ENCODE measurements at places on chromosomes 5 and 9.

DNA sequence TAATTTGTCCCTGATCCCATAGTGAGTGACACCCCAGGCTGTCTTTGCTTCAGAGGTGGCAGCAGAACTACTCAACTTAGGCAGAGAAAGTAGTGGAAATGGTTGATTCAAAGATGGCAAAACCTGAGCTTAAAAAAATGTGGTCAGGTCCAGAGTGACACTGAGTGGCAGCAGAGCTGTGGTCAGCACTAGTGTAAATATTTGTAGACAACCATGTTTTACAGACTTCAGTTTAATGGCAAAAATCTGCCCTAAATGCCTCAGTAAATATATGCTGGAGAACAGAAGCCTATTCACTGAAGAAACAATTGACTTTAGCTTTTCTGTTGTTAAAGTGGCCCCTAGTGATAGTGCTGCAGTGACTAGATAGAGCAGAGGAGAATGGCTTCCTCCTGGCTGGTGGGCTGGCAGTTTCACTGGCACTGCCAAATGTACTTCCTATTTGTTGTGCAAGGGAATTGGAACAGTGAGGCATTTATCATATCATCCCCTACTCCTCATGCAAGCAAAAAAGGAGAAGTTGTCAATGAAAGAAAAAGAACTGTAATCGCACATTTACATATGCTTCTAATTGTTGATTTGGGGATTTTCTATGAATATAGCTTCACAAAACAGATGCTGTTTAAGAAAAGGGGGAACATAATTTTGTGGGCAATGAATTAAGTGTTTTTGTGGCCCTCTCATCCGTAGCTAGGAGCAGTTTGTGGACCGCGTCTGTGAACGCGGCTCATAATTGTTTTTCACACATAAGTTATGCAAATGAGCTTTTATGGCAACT lies 12.0 kb downstream of the PBX3 start:
- DNase-seq: no peak

DNA sequence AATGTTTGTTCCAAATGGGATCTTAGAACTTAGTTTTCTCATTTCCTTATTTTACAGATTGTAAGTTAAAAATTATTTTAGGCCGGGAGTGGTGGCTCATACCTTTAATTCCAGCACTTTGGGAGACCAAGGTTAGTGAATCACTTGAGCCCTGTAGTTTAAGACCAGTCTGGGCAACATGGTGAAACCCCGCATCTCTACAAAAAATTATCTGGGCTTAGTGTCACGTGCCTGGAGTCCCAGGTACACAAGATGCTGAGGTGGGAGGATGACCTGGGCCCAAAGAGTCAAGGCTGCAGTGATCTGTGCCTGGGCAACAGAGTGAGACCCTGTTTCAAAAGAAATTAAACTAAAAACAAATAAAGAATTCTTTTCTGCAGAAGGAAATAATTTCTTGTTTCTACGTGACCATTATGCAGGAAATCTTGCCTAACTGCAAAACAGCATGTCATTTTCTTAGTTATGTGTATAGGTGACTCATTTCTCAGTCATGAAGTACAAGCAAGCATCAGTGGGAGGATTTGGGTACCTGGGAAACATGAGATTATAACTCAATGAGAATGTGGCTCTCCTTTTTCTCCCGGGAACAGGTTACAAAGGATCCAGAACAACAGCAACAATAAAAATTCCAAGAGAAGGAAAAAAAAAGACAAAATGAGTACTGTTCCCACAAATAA lies 375.1 kb upstream of the ST8SIA4 start:
- DNase-seq: no peak

DNA sequence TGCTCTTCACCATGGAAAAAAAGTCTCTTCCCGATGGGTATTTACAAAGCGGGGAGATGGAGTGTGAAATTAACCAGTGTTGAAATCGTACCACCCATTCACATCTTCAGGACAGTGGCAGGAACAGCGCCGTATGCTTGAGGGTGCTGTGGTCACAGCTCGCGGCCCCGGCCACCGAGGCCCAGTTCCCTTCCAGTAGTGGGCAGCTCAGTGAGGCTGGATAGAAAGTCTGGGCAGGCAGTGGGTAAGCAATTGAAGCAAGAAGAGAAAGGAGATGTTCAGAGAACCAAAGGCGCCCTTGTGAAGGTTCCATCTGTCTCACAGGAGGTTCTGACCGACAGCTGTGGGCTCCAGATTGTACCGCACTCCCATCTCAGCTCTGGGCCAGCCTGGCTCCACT lies 59.1 kb downstream of the SECISBP2 start:
- DNase-seq: no peak

DNA sequence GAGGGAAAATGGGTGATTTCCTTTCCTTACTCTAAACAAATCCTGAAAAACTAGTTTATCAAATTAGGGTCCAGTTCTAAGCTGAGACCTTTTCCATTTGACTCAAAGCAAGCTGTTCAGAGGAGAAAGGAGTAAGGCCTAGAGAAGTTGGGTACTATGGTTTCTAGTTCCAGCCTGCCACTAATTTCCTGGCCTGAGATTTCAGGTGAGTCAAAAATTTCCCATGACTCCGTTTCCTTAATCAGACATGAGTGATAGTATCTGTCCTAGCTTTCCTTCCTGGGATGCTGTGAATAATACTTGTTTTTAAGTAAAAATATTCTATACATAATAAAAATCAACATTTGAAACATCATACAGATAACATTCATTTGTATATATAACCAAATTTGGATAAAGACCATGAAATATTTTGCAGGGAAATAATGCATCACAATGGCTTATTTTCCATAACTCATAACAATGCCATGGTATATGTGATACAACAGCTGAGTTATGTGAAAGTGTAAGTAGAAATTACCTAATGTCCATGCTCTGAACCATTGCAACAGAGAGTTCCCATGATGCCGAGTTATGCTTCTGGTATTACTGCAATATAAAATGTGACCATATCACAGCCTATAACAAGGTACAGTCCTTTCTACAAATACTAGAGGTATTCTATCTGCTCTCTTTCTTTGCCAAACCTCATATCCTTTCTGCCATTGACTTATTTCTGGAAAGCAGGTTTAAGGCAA lies 142.7 kb downstream of the MLLT3 start:
- no peak for DNase-seq

GRCh38 chr9:98871558-98872065 lies 64.1 kb downstream of the GALNT12 start:
- no peak for DNase-seq

DNA sequence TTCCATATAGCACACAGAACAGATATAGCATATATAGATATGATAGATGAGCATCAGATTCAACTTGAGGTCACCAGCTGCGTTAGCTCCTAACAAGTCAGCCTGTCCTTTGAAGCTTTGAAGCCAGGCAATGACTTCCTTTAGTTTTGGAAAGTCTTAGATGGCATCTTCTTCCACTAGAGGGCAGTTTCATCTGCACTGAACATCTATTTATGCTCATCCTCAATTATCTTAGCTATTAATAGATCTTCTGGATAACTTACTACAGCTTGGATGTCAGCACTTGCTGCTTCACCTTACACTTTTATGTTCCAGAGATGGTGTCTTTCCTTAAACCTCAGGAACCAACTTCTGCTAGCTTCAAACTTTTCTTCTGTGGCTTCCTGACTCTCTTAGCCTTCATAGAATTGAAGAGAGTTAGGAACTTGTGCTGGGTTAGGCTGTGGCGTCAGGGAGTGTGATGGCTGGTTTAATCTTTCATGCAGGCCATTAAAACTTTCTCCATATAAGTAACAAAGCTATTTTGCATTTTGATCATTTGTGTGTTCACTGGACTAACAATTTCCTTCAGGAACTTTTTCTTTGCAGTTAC lies 1401.4 kb downstream of the EFNA5 start:
- DNase-seq: no peak

DNA sequence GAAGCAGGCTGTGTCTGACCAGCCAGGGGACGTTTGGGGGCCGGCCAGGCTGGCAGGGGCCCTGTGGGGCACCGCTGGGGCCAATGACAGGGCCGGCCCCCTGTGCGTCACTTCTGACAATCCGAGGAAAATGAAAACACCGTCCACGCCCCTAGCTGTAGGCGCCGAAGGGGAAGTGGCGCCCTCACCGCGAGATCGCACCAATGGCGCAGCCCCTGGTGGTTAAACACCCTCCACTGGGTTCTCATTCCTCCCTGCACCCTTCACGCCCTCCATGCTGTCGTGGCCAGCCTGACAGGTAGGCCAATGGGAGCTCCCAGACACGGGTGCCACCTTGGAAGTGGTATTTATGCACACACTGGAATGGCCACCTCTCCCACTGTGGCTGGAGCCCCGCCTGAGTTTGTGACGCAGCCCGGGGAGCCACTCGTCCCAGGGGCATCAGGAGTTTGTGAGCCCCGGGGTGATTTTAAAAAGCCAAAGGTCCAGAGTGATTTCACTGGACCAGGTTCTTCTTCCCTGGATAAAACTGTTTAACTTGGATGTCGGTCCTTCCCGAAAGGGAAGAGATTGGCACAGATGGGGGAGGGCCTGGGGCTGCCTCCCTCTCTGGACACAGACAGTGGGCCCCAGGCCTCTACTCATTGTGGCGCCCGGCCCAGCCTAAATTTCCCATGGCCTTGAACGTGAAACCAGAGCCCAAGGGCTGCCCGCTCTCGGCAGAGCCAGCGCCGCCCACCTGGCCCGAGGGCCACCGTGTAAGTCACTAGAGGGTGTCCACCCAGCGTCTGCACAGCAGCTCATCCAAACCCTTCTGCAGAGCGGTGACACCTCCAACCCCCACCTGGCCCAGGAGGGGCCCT lies 49.7 kb downstream of the NKD2 start:
- DNase-seq: no peak

- no peak for DNase-seq
Measured at GRCh38 chr9:110537841-110538646, 41.5 kb downstream of the SVEP1 start.
